ENCODE measurements at places on chromosomes 6 and 20.

DNA sequence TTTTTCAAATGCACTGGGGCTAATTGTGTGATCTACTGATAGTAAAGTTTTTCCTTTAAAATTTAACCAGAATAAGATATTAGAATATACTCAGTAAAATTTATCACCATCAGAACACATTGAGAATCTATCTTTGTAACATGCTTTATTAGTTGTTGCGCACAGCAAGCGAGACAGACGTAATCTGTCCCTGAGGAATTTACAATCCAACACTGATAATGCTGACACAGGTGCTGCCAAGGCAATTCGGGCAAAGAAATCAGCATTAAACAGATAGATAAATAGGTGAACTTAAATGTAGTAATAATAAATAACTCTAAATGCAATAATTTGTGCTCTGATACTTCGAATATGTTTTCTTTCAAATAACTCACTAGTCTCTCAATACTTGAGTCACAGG is 607.2 kb downstream of the HTR1B start:
- no peak for DNase-seq

DNA sequence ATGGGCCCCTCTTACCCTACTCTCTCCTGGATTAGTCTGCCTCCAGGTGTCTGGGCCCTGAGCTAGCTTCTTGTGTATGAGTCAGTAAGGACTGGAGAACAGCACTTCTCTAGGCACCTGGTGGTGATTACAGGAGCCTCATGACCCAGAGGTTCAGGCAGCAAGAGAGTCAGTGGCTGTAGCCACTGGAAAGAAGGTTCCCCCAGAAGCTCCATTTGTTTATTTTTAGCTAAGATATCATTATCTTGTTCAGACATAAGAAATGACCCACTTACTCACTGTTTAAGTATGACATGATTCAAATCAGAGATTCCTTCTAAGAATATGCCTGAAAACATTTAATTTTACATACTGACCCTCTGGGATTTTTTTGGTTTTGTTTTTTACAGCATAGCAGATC is 23.6 kb upstream of the SLC4A11 start:
- DNase-seq = no peak

GRCh38 chr6:88641178-88641903 is 322.1 kb downstream of the RNGTT start:
- no peak for DNase-seq

DNA sequence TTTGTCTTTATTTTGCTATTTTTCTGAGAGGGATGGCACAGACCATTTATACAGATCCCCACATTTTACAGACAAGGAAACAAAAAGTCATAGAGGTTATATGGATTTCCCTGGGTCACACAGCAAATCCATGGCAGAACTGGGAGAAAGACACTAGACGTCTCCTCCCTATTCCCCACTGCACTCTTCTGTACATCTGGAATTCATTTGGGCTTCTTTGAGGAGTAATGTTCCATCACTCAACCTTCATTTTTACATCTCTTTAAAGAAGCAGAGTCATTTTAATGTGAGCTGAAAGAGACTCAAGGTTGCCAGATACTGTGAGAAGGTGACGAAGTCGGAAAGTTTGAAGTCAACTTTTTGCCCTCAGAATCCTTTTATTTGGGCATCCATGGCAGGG is 207.3 kb downstream of the OTOR start:
- DNase-seq = no peak

GRCh38 chr6:92810913-92811312 is 608.4 kb downstream of the EPHA7 start:
- DNase-seq = peak; percentile 32

DNA sequence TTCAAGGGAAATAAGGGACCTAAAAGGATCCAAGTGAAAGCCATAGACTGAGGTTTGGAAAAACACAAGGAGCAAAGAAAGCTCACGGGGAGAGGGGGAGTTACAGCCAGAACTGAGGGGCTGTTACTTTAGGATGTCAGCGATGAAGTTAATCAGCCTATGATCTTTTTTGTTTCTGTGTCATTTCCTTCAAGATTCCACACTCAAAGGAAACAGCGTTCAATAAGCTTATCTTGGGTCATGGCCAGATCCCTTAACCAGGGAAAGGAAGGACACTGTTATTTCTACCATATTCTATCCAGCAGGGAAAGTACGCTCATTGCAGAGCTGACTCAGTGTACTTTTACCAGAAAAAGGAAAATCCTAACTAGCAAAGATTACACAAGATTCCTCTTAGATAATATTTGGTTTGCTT is 132.8 kb downstream of the PFDN4 start:
- DNase-seq = no peak

DNA sequence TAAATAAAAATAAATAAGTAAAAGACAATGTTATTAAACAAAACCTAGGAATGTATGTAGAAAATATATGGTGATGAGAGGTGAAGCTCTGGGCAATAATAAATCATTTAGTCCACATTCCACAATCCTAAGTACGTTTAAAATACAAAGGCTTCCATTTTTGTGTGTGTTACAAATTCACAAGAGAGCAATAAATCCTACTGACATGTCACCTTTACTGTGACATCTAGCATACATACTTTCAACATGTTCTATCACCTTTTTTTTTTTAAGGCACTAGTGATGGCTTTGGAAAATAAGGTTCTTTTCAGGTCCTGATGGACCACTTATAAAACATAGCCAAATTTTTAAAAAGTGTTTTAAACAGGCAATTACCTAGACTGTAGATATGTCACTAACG is 12.0 kb downstream of the REV3L start:
- DNase-seq = no peak

DNA sequence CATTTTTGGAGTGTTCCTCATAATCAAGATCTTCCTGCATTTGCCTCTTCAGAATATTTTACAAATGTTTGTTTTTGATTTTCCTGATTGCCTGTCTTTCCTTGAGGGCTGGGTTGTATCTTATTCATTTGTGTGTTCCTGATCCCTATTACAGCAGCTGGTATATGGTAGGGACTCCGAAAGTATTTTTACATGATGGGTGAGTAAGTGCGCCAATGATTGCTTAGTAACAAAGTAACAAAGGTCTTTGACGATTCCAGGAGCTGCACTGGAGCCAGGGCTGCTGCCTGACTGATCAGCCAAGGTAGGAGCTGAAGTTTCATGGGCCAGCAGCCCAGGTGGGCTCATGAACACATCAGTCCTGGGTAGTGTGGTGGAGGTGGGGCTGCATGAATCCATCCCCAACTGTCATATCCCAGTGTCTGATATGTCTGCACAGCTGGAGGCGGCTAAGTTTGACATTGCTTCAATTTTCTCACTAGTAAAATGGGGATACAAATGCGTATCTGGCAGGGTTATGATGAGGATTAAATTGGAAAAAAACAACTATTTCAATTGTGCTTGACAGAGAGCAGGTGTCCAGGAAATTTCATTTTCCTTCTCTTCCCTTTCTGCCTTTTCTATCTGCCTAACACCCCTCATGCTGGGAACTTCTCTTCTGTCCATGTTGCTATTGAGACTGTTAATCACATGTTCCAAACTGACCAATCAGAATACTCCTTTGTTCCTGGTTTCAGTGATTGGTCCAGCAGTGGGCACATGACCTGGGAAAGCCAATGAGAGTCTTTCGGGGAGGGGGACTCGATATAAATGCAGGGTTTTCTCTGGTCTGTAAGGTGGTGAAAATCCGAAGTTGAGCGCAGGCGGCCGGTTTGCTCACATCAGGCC is 90.7 kb downstream of the CDH26 start:
- DNase-seq = no peak
